ENCODE measurements at places on chromosomes 6 and 20.

GRCh38 chr6:144712541-144712940 lies 427.4 kb downstream of the UTRN start:
- no peak for DNase-seq

DNA sequence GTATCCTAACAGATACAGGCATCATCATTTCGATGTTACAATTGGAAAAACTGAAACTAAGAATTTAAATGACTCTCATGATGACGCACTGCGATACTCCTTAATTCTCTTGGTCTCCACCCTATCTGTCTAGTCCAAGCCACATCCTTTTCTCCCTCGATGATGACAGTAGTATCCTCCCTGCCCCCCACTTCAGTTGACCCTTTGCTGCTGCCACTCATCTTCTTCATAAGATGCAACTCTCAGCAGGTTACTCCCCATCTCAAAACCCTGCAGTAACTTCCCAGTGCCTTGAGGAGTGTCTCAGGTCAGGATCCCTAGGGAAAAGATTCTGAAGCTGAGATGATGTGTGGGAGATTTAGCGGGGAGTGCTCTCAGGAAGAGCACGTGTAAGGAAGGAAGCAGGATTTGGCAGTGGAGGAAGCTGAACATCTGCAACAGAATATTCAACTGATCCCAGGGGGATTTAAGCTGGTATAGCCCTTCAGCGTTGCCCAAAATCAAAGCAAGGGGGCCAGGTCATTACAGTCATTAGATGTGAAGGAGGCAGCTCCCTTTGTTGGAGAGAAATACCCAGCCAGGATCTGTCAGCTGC lies 16.1 kb downstream of the JPH2 start:
- DNase-seq, result no peak

GRCh38 chr20:41446456-41446855 lies 79.8 kb upstream of the EMILIN3 start:
- DNase-seq, result no peak

GRCh38 chr20:63025534-63026331 lies 19.0 kb upstream of the BHLHE23 start:
- no peak for DNase-seq

DNA sequence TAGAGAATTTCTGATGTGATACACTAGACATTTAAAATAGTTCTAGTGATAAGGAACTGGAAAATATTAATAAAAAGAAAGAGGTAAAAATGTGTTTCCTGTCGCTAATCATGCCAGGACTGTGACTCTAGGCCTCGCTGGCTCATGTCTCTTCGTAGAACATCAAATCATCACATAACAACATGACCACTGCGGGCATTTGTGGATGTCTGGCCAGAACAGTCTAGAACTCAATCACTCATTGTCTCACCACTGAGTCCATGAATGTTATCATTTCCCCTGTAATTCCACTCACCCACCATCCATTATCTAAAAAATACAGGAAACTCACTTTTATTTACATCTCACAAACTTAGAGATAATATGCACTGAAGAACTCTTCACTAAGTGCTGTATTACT lies 3.4 kb downstream of the HMGN3 start:
- DNase-seq, result no peak

DNA sequence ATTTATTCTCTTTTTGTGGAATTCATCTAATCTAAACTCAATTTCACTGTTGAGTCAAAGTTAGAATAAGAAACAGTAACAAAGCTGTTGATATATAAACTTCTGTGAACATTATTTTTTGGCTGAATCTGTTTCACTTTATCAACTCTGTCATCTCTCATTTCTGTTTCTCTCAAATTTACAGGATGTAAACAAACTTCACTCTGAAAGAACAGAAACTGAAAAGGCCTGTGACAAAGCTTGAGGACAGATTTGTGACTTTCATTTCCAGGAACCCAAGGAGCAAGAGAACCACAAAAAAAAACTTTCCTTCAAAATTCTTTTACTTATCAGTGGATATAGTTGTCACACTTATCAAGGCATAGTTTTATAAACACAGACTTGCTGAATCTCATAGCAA lies 447.9 kb upstream of the OPRM1 start:
- DNase-seq, result no peak
